8988T (cell line): ENCODE measurements at places on chromosomes 1 and 21.

GRCh38 chr1:33074193-33074945 is 6.6 kb upstream of the AZIN2 start:
- DNase-seq = no peak

GRCh38 chr21:16522548-16522947 is 792.8 kb downstream of the USP25 start:
- DNase-seq = no peak

- no peak for DNase-seq
Measured at GRCh38 chr1:76381450-76382097, 307.0 kb downstream of the ST6GALNAC3 start.

DNA sequence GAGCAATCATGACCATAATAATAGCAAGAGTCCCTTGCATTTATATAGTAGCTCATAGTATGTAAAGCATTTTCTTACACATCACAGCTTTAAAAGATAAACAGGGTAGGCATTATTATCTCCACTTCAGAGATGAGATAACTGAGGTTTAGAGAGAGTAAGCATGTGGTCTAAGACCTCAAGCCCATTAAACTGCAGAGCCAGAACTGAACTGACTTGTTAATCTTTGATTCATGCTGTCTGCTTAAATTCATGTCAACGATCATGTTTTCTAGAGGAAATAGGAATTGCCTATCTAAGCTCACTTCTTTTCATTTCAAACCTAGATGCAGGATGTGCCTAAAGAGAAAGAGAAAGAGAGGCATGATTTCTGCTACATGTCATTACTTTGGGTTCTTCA is 524.8 kb downstream of the PTPRC start:
- no peak for DNase-seq

GRCh38 chr1:243903041-243903440 is 53.0 kb upstream of the AKT3 start:
- no peak for DNase-seq

DNA sequence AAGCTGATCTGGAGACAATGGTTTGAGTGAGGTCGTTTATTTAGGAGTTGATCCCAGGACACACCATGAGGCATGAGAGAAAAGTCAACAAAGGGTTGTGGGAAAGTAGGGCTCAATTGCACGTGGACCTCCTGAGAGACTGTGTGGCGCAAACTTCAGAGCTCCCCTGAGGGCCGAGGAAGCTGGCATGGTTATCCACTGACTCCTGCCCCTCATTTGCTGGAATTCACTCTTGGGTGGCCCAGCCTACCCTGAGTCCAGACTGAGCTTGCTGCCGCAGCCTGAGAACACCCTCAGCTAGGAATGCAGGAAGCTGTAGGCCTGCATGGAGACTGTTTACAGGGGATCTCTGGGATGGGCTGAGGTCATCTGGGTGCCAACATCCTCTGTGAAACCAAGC is 301.0 kb downstream of the RWDD3 start:
- DNase-seq = no peak

- no peak for DNase-seq
Measured at GRCh38 chr1:79711001-79711431, 704.5 kb upstream of the ADGRL4 start.

DNA sequence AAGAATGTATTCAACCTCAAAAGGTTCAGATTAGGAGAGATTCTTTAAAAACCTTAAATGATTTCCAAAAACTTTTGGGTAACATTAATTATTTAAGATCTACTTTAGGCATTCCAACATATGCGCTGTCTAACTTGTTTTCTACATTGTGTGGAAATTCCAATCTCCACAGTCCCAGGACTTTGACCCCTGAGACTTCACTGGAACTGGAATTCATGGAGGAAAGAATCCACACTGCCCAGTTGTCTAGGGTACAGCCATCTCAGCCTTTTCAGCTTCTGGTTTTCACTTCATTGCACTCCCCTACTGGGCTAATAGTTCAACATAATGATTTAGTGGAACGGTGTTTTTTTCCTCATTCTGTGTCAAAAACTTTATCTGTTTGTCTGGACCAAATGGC is 161.5 kb downstream of the IER5 start:
- DNase-seq = no peak

- no peak for DNase-seq
Measured at GRCh38 chr1:204574865-204575163, 58.6 kb downstream of the MDM4 start.

GRCh38 chr1:51916587-51917405 is 38.3 kb upstream of the NRDC start:
- DNase-seq = no peak
